CD4-positive, alpha-beta T cell treated with Interleukin-15 for 4 hours (primary cell): ENCODE measurements at places on chromosomes 4 and X.

GRCh38 chr4:154132406-154132805 is 343.5 kb upstream of the SFRP2 start:
- no peak for DNase-seq

DNA sequence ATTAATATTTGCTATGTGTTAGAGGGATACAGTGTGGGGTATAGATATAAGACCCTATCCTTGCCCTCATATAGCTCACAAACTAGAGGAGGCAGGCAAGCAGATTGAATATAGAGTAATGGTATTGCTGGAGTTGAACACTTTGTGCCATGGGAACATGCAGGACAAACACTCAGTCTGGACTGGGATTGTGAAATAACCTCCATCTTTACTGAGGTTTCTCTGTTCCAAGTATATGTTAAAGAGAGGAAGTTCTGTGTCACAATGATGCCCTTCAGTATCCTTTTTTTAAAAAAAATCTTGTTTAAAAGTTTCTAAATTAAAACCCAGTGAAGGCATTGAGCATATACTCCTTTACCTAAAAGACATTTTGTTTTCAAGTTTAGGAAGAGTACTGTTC is 8.7 kb downstream of the FABP2 start:
- DNase-seq, result no peak

- DNase-seq, result no peak
Observed at GRCh38 chrX:78619834-78620233, 39.3 kb downstream of the RTL3 start.

GRCh38 chr4:147029296-147029695 is 83.6 kb upstream of the TTC29 start:
- DNase-seq, result no peak

DNA sequence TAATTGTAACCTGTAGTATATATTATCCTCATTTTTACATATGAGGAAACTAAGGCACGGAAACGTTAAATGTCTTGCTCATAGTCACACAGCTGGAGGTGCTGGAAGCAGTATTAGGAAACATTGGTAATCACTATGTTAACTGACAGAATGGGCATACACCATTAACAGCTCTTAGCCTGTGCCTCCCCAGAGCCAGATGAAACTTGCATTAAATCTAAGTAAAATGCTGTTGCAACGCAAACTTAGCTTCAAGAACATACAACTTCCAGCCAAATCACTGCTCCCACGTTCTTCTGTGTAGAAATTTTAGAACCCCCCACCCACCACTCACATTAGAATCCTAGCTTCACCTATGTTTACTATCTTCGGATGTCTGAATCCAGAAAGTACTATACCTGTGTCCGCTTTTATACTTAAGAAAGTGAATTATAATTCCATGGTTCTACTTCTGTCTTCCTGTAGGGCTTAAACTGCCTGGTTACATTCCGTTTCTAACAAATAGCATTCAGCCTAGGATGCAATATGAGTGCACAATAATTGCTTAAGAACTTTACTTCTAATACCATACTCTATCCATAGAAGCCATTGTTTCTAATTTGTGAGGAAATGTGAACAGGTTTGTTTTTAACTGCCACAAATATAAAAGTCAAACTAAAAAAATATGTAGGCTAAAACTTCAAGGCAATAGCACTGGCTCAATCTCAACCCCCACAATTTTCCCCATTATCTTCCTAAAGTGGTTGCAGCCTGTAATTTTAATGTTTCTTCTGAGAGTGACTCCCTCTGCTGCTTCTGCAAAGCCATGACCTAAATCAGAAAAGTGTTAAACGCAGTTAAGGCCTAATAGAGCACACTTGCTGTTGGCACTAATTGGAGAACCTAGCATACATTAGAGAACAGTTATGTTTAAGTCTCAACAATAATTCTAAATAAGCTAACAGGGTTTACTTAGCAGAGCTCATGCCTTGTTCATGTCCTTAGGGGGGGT is 4.4 kb downstream of the UNC5C start:
- no peak for DNase-seq

DNA sequence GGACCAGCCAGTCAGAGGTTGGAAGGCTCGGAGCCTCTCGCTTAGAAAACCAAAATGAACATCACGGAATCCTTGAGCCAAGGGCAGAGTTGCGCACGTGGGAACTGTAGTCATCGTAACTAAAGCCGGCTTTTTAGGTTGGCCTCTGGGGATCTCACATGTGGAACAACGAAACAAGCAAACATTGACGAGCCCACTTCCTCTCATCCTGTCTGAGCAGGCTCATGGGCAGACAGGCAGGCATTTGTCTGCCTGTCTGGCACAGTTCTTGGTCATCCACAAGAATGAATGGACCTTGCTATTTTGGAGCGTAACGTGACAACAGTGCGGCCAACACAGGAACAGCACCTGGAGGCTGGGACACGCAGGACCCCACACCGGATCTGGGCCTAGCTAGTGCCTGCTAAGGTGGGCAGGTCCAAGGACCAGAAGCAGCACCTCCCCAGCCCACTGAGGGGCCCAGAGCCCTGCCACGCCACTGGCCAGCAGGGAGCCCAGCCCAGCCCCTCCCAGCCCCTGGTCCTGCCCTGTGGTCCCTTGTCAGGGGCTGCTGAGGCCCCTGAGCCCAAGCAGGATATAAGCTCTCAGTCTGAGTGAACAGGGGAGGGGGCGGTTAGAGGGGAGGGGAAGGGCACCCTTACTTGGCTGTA is 9.2 kb upstream of the TREX2 start:
- DNase-seq, result no peak

GRCh38 chr4:163331629-163332376 is 593 bp downstream of the NPY1R start:
- DNase-seq, result no peak

- no peak for DNase-seq
Observed at GRCh38 chr4:110612631-110613269, 10.1 kb downstream of the PITX2 start.

DNA sequence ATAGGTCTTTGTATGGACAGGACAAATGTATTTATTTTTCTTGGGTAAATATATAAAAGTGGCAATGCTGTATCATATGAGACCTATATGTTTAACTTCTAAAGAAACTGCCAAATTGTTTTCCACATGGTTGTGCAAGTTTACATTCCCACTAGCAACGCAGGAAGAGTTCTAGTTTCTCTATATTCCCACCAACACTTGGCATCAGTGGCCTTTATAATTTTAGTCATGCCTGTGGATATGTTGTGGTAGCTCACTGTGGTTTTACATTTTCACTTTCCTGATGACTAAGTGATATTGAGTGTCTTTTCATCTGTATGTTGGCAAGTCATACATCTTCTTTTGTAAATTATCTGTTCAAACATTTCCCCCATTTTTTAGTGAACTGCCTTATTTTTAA is 126.0 kb downstream of the EMCN start:
- DNase-seq, result no peak

DNA sequence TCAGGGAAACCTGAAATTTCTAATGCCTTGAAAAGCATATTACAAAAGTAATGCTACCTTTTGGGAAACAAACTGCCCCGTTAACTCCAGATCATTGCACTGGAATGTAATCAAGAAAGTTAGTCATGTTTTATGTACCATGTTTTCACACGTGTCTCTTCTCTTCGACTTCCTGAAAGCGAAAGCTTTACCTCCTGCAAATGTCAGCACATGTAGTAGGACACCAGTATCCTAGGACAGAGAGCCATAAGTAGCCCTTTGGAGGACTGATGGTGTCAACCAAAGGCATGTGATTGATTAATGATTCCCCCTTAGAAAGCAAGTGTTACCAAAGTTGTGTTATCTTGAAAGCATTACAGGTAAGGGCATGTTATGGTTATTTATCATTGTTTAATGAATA is 8.8 kb upstream of the MND1 start:
- DNase-seq, result no peak

DNA sequence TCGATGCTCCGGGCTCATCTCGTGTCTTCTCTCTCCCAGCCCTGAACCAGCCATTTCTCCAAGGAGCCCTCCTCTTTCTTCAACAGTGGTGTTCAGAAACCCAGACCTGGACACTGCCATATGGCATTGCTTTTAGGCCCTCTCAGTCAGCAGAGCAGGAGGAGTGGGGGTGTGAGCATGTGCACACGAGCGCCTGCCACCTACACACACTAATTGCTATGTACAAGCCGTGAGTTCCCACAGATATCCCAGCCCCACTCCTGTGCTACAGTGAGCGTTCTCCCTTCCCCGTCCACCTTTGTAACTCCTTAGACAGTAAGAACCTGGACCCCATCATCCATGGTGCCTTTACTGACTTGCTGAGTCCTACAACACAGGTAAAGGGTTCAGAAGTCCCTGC is 53.8 kb downstream of the TNIP2 start:
- DNase-seq, result no peak

- DNase-seq, result no peak
Observed at GRCh38 chr4:52853351-52853750, 8.8 kb upstream of the RASL11B start.

DNA sequence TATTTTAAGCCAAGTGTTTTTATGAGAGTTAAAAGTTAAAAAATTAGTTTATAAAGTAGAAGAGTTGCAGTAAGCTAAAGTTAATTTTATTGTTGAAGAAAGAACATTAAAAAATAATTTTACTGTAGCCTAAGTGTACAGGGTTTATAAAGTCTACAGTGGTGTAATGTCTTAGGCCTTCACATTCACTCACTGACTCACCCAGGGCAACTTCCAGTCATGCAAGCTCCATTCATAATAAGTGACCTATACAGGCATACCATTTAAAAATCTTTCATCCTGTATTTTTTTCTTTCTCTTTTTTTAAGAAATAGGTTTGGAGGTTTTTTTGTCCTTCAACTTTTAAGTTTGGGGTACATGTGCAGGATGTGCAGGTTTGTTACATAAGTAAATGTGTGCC is 87.9 kb upstream of the NR3C2 start:
- DNase-seq, result no peak

GRCh38 chrX:134999469-134999868 is 8.7 kb downstream of the SMIM10 start:
- DNase-seq, result peak; percentile 9

DNA sequence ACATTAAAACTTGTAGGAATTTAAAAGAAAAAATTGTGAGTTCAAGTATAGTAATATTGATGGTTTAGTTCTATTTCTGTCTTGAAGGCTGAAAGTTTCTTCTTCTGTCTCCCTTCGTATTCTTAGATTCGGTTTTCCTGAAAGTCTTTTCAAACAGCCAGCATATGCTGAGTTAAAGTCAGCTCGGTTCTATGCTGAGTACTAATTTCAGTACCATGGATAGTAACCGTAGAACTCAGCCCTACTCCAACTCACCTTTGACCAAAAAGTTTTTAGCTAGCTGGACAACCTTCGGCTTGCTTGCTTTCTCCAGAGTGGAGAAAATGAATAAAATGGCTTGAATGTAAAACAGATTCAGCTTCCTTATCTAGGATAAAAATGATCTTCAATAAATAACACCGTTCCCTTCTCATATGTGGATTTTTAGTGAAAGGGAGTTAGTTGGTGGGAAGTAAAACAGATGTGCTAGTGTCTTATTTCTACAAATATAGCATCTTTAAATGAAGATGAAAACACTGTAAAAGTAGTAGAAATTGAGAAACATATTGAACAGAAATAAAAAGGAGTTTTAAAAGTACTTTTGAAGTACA is 5.2 kb downstream of the POU4F2 start:
- no peak for DNase-seq

DNA sequence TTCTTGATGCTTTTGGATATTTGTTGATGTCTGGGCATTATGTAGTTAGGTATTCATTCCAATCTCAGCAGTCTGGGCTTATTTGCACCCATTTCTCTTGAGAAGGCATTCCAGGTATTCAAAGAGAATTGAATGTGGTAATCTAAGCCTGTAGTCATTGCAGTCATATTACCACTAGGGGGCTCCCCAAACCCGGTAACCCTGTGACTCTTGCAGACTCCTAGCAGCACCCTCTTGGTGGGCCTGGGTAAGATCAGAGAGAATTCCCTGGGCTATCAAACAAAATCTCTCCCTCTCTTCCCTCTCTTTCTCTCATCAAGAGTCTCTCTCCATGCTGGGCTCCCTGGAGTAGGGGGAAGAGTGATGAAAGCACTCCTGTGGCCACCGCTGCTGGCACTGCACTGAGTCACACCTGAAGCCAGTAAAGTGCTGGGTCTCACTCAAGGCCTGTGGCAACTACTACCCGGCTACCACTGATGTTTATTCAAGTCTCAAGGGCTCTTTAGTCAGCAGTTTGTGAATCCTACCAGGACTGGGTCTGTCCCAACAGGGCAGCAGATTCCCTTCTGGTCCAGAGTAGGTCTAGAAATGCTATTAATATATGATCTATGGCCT is 187.7 kb upstream of the NUDT10 start:
- peak; percentile 21 for DNase-seq

DNA sequence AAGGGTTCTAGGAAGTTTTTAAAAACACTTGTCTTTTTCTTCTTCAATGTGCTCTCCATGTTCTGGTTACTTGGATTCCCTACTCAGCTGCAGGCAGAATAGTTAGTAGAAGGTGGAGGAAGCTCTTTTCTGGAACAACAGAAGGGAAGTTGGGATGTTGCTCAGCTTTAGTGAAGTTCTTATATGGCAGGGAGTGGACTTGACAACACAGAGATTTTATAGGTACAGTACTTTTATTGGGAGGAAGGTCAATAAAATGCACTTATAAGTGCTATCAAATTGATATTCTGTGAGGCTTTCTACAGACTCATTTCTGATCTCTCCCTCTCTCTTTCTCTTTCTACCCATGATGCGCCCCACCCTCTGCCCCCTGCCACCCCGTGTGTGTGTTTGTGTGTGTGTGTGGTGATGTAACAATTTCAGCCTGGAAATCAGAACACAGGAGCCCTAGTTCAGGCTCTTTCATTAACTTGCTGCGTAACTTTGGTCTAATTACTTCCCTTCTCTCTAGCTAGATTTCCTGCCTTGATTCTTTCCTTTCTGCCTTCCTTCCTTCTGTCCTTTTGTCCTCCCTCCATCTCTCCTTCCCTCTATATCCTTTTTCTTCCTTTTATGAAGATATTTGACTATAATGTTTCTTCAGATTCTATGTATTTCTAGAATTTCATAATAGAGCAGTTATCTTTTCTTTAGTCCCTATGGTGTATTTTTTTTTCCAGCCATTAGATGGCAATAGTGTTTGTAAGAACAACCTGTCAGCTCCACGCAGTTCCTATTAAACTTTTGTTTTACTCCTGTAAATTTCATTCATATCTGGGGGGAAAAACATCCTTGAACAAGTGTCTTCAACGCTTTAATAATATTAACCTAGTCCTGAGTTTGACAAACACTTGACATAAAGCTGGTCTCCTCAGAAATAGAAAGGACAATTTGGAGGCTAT is 37.1 kb downstream of the HEPH start:
- DNase-seq, result no peak

DNA sequence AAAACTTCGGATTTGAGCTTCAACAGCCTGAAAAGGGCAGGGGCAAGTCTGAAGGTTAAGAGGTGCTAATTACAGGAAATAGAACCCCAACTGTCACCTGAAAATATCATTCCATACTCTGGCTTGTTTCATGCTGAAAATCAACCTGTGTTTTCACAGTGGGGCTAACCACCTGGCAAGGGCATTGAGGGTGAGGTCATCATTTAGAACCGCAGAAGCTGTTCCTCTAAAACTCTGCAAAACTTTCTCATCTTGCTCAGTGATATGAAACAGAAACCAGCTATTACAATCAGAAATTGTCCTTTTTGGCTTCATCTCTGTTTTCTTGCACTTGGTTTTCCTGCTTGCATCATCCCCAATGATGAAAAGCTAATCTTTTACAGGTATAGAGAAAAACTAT is 247.6 kb downstream of the DCLK2 start:
- DNase-seq, result no peak
